Activated CD4-positive, alpha-beta T cell treated with anti-CD3 and anti-CD28 coated beads, Interleukin-10, Interleukin-2, amounts not matched to agents 100 ng/mL and 50 ng/mL, durations not matched to agents 16 hours and 8 hours (primary cell): ENCODE measurements at places on chromosomes 1 and 21.

- DNase-seq = no peak
Observed at GRCh38 chr1:2926447-2927055, 94.7 kb upstream of the ACTRT2 start.

- DNase-seq = no peak
Observed at GRCh38 chr1:166129006-166129405, 37.8 kb downstream of the FAM78B start.

DNA sequence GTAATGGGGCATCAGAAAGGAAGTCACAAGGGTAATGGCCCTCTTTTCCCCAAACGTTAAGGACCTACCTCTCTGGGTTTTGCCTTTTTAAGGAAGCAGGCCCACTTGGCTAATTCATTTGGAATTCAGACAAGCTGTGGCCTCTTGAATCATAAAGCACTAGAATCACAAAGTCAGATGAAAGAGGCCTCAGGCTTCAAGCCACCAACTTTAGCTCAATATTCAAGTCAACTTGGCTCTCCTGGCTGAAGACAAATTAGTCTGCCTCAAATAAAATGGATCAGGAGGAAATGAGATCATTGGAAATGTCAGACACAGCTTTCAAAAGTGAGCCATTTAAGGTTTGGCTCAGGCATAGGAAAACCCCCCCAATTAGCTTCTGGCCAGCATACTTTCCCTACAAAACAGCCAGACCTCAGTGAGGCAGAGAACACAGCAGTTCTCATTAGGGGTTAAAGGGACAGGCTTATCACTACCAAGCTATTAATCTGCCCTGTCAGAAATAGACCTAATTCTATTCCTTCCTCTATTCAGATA is 34.3 kb downstream of the SLC35D1 start:
- no peak for DNase-seq

GRCh38 chr1:162950187-162950586 is 89.2 kb upstream of the CCDC190 start:
- no peak for DNase-seq

GRCh38 chr1:34320053-34320669 is 143.5 kb downstream of the C1orf94 start:
- no peak for DNase-seq

- no peak for DNase-seq
Observed at GRCh38 chr1:231934797-231935196, 308.2 kb downstream of the DISC1 start.

DNA sequence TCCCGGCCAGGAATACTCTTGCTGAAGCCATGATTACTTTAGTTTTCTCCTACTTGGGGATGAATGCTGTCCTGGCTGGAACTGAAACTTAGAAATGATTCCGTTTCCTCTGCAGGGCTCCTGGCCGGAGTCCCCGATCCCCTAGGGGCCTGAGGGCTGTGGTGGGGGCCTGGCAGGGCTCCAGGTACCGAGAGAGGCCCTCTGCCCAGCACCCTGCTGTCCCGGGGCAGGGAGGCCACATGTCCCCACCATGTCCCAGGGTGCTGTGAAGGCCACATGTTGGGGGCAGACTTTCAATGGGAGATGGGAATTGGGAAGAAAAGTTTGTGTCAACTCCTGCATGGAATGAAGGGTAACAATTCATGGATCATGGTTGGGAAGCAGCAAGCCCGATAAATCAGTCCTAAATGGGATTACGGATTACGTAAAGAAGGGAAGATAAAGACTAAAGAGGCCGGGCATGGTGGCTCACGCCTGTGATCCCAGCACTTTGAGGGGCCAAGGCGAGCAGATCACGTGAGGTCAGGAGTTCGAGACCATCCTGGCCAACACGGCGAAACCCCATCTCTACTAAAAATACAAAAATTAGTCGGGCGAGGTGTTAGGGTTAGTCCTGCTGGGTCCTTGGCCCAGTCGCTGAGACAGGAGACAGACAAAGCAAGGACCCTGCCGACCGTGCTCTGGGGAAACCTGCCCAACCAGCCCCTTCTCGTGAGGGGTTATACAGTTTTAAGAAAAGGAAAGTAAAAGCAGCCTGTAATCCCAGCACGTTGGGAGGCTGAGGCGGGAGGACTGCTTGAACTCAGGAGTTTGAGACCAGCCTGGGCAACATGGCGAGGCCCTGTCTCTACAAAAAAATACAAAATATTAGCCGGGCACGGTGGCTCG is 37.6 kb downstream of the MORN1 start:
- no peak for DNase-seq

- no peak for DNase-seq
Observed at GRCh38 chr1:209624558-209625549, 27.4 kb downstream of the LAMB3 start.

DNA sequence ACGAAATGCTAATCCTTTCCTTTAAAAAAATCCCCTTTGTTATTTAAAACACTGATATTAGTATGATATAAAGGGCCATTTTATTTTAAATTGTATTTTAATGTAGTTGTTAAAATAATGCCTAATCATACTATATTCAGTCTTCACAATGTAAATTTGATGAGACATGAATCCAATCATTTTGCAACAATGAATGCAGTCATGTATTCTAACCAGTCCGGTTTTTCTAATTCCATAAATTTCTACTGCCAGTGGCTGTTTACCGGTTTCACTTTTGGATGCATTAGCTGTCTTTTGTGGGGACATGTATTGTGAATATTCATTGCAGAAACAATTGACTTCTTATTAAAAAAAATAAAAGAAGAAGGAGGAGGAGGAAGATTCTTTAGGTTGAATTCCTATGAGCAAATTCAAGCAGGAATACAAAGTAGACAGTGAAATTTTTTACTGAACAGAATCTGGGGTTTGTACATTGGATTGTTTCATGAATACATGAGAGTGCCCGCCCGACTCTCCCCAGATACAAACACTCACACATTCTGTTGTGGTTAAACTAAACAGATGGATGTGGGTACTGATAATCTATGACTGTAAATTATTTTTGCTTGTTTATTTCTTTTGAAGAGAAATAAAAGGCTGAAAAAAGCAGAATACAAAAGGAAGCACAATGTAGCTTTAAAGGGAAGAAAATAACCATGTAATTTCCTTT is 624.8 kb upstream of the PTBP2 start:
- no peak for DNase-seq

- no peak for DNase-seq
Observed at GRCh38 chr1:225526878-225527277, 99.0 kb upstream of the LBR start.

DNA sequence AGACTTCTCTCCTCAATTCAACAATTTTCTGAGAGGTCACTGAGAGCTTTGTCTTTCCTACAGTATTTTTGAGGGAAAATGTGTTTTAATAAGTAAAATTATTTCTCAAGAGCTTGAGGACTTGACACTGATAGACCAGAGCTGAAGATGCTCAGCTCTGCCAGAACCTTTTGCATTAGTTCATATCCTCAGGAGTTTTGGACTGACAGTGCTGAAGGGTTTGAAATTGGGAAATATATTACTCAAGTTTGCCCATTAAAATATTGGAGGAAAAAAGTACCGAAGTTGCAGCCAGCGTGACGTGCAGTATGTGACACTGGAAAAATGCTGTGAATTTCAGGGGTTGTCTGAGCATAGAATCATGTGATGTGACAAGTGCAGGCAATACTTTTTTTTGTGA is 346.6 kb upstream of the DPYD start:
- no peak for DNase-seq

- no peak for DNase-seq
Observed at GRCh38 chr1:168097921-168098528, 38.7 kb downstream of the GPR161 start.

- DNase-seq = no peak
Observed at GRCh38 chr1:174800216-174800851, 199.4 kb upstream of the CACYBP start.

- DNase-seq = no peak
Observed at GRCh38 chr1:183219616-183220009, 33.5 kb downstream of the LAMC2 start.

DNA sequence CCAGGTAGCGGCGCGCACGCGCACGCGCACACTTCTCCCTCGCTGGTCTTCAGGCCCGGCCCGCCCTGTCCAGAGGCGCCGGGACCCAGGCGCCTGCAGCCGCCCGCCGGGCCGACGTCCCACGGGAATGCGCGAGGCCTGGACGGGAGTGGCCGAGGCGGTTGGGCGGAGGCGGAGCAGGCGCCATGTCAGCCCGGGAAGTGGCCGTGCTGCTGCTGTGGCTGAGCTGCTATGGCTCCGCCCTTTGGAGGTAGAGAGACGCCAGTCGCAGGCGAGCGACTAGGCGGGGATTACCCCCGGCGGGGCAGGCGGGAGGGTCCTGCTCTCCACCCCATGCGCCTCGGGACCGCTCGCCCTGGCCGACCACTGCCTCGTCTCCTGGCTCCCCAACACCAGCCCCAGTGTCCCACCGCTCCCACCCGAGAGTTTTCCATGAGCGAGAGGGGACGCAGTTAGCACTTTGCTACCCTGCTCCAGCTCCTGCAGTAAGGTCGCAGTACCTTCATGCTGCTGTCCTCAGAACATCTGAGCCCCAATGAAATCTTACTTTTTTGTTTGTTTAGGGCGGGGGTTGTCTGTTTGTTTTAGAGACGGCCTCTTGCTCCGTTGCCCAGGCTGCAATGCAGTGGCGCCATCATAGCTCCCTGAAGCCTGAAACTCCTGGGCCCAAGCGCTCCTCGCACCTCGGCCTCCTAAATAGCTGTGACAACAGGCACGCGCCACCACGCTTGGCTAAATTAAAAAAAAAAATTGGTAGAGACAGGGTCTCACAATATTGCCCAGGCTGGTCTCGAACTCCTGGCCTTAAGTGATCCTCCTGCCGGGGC is at the start of gene CATSPERE:
Gene CATSPERE (plus strand): TSS at position 29 of the 827 bp plus-strand sequence. CDS start 157 bp downstream, at position 186.
- peak; percentile 84 for DNase-seq

DNA sequence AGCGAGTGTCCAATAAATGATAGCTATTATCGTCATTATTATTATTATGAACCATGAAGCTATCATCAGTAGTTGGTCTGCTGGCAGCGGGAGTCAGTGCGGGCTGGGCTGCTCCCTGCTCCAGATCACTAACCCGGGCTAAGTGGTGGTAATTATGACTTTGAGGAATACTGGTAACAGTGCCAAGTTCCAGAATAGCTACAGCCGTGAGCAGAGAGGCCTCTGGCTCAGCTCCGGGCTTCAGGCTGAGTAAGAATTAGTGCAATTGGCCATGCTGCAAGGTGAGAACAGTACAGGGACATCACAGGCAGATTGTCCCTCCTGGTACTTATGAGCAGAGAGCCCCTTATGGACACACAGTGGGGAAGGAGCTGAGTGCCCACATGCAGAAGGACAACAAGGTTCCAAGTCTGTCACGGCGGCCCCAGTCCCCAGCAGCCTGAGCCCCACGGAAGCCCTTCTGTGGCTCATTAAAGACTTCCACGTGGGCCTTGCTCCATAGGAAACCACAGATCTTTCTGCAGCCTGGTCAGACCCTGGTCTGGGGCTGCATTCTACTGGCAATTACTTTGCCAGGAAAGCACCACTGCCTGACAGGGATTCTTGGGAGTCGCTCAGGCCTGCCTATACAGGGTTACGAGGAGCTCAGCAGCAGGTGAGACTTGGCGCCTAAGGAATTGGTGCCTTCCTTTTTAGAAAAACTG is 235.1 kb downstream of the RRAGC start:
- no peak for DNase-seq
